Activated CD8-positive, alpha-beta T cell treated with anti-CD3 and anti-CD28 coated beads for 36 hours (primary cell): ENCODE measurements at places on chromosomes 2 and 18. TPM values are rescaled to one million over a fixed set of nuclear protein-coding genes. Genes with fewer than 3 reads are reported as not detected.

The TFCP2L1 gene
- total RNA-seq = 0.04 TPM

The TCF23 gene
- not detected for total RNA-seq

The MBP gene
- total RNA-seq = 41.5 TPM

The NR4A2 gene
- total RNA-seq = 61.6 TPM

The EVA1A gene
- total RNA-seq = 0.43 TPM

The ST8SIA3 gene
- total RNA-seq = not detected

The COL4A3 gene
- total RNA-seq = not detected

The USP34 gene
- 71.3 TPM for total RNA-seq

The TMEM178A gene
- 0.23 TPM for total RNA-seq

The CXCR2 gene
- total RNA-seq = 0.27 TPM

The GNAL gene
- not detected for total RNA-seq

The LDLRAD4 gene
- total RNA-seq = 37.3 TPM

The ANKRD30B gene
- total RNA-seq = not detected

The KCNK3 gene
- total RNA-seq = not detected

The DNMT3A gene
- 84.8 TPM for total RNA-seq

The CAB39 gene
- total RNA-seq = 120 TPM

The DHRS9 gene
- total RNA-seq = not detected

The SOX11 gene
- not detected for total RNA-seq

The GAREM1 gene
- total RNA-seq = not detected
